ENCODE measurements at places on chromosomes 5 and 9.

DNA sequence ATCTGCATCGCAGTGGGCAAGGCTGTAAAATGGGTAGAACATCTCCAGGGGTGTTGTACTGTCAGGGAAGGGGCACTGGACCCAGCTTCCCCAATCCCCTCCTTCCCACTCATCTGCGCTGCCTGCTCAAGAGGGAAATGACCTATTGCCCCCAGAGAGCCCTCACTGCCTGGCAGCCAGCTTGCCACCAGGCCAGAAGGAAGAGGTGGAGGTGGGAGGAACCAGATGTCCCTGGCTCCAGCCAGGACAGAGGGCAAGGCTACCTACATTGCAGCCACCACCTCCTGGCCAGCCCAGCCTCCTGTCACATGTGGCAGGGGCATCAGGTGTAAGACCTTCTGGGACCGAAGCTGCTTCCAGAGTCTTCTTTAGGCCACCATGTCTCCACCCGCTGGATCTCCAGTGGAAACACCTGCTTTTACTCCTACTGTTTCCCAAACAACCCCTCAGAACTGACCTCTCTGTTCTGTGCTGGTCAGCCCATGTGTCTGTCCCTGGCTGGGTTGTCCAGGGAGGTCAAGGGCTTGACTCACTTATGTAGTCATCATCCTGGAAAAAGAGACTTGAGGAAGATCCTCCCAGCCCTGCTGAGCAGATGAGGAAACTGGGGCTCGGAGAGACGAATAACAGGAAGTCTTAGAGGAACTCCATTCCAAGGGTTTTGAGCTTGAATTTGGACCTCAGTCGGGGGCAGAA lies 42.3 kb downstream of the JADE2 start:
- DNase-seq: no peak

DNA sequence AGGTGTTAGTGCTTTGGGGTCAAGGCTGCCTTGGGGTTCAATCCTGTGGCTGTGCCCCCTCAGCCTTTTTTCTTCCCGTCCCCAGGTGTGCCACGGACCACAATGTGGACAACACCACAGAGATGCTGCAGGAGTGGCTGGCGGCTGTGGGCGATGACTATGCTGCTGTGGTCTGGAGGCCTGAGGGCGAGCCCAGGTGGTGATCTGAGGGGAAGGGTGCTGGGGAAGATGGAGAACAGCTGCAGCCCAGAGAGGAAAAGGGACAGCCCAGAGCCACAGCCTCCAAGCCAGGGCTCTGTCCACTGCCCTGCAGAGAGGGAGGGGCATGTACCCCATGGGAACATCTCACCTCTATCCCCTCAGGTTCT lies 2.1 kb downstream of the CERCAM start:
- no peak for DNase-seq

GRCh38 chr9:89137542-89138462 lies 40.8 kb downstream of the SHC3 start:
- no peak for DNase-seq

GRCh38 chr9:98312365-98312764 lies 56.9 kb upstream of the TBC1D2 start:
- no peak for DNase-seq

DNA sequence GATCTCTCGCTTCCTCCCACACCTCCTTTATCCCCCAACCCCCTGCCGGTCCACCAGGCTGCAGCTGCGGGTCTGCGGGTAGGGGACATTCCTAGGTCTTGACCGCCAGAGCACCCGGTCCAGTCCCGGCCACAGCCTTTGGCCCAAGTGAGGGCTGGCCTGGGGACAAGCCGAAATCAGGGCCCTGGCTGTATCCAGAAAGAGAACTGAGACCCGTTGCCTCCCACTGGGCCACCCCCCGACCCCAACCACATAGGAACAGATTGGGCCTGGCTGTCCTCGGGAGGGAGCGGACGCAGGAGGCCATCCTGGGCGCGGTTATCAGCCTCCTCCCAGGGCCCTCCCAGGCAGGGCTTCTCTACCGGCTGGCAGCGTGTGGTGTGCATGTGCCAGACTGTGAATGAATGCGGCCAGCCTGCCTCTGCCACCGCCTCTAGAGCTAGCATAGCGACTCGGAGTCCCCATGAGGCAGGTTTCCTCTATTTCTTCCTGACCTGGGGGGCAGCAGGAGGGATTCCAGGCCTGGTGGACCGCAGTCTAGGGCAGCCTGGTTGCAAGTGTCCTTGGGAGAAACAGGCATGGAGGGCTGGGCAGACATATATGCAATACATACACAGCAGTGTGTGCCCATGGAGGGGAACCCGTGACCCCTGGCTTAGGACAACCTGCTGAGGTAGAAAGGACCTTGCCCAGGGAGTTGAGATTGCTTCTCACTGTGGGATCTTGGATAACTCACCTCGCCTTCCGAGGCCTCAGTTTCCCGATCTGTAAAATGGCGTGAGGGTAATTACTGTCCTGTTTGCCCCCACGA lies 1.2 kb downstream of the N4BP3 start:
- no peak for DNase-seq
